ENCODE measurements at places on chromosomes 5 and 9.
A peak's percentile ranks its signal among the peaks of the same experiment; 100 is the strongest.

DNA sequence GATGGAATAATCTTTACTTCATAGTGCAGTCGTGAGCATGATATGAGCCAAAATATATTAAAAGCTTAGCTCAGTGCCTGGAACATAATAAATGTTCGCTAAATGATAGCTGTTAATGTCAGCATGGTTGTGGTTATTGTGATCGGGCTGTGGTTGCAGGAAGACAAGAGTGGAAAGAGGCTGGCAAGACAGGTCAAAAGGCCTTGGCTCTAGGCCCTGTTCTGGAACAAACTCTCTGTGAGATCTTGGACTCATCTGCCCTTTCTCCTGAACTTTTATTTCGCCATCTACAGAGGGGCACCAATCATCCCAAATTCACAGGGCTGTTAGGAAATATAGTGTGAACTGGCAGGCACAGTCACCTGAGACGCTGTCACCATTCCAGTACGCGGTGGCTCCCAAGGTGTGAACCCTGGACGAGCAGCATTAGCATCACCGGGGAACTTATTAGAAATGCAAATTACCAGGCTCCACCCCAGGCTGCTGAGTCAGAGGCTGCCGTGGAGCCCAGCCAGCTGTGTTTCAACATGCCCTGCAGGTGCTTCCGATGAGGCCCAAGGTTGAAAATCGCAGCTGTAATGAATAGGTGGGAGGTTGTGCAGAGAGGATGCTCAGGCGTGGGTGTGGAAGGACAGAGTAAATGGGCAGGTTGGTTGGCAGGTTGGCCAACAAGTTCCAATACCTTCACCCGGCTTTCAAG lies 50.2 kb upstream of the SAP30L start:
- no peak for DNase-seq

- no peak for DNase-seq
These were observed 13.0 kb upstream of the SETX start for GRCh38 chr9:132367613-132368313.

- no peak for DNase-seq
These were observed 1.8 kb upstream of the SH2D3C start for GRCh38 chr9:127780126-127780885.

GRCh38 chr9:114078021-114078780 lies at the start of gene AMBP:
TSS of gene AMBP (minus strand) at chr9:114078300. CDS start at chr9:114078209, 91 bp downstream.
- DNase-seq, result no peak

DNA sequence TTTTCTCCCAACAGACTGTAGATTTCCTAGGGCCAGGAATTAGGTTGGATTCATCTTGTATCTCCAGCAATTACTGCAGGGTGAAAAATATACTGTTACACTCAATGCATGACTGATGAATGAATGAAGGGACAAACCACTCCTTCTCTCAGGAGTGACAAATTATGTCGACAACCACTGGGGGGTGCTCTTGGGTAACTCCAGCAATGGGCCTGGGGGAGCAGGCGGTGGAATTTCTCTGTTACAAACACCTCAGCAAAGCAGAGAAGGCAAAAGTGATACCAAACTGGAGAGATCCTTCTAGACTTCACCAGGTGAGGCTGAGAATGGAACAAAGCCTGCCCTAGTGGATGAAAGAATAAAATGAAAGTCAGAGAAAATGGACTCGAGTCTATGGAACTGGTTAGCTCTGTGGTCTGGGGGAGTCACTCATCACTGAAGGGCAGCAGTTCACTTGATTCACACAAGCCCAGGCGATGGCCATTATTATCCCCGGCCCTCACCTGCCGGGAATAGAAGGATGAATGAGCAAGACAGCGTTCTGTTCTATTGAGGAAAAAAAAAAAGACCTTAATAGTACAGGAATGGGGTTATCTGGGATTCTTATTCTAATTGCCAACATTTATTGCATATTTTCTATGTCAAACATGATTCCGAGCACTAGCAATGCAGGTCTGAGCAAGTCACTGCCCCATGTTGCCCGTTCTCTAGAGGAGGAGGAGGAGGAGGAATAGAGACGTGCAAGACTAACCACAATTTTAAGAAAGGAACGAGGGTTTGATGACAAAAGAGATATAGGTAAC lies 341.1 kb downstream of the ASTN2 start:
- no peak for DNase-seq

- no peak for DNase-seq
These were observed 53.5 kb downstream of the TLR4 start for GRCh38 chr9:117757561-117758190.

DNA sequence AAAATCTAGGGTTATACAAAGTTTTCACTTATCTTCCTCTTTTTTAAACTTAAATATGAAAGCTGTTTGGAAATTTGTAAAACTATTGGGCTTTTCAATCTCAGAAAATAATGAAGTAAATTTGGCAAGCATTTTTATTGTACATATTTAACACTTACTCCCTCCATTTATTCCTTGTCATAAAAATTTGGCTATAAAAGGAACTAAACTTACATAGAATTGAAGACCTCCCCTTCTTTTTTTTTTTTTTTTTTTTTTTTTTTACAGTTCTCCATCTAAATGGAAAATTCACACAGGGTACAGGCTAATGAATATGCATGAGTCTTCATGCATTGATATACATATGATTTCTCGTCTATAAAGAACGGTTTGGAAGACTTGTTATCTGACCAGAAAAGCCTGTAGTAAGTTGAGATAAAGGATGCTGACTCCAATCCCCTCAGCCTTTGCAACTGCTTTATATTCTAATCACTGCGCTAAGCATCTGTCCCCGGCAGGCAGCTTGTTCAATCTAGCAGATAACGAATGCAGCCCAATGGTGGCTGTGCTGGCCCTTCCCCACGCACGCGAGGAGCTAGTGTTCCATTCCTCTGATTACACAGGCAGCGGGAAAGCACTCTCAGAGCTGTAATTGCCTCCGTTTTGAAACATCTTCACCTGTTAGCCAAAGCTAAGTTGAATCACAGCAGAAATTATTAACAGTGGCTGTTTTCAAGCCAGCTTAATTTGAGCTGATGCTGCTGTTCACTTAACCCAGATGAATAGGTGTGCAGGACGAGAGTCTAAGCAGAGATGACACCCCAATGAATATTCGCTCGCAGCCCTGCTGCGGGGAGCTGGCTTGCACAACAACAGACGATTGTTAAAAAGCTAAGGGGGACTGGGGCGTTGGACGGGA lies 453.8 kb upstream of the ZNF608 start:
- DNase-seq, result no peak

GRCh38 chr9:34715639-34716215 lies 5.8 kb upstream of the CCL21 start:
- no peak for DNase-seq

DNA sequence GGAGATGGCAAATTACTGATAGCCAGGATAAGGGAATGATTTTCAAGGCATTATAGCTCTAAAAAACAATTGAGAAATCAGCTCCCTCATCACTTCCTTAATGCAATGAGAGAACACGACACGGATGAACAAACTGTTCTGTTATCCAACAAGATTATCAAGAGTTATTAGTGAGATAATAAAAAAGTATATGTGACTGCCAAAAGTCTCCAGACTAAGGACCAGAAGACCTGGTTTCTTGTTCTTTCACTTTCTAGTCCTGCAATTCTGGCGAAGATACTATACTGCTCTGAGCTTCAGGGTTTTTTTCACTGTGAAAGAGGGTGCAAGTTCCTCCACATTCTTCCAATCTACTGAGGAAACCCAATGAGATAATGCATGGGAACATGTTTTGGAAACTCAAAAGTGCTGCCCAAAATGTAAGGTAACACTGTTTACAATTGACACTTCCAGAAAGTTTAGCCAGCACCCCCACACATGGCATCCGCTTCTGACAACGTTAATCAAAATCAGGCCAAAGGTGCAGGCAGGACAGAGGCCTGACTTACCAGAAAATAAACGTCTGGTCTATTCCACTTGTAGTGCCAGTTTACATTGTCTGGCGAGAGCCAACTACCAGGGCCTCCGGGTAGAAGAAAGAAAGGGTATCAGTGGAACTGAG lies 254.2 kb downstream of the DOCK8 start:
- DNase-seq, result no peak

- peak; percentile 72 for DNase-seq
These were observed 213.3 kb downstream of the CDK5RAP2 start for GRCh38 chr9:120366644-120367019.

Measured in kidney capillary endothelial cell (primary cell).